ENCODE measurements at places on chromosomes 12 and 14.

- DNase-seq = no peak
Measured at GRCh38 chr12:86261142-86261541, 5.0 kb upstream of the MGAT4C start.

DNA sequence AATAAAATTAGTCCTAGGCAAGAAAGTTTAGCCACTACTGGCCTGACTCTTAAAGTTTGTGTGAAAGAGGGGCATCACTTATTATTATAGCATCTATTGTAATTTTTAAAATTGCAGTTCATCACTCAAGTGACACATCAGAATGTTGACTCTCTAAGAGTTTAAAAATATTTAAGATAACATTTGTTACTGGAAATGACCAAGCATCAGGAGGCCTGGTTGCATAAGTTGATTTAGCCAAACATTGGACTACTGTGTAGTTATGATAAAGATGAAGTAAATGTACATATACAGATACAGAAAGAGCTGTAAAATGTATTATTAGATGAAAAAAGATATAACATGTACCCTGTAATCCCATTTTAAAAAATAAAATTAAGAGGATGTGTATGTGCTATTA lies 47.5 kb downstream of the SCFD1 start:
- DNase-seq = no peak

DNA sequence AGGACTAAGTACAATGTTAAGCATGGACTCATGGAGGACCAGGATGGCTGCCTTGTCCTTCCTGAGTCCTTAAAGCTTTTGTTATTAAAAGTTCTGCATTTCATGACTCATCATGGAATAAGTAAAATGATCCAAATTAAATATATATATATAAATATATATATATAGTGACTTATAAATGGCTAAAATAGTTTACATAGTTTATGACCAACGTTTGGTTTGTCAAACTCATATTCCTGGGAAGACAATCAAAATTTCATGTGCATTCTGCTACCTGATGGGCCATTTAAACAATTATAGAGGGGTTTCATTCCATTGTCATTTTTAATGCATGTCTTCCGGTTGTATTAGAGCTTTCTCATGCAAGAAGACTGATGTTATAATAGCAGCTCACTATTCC lies 1190.7 kb downstream of the FSCB start:
- no peak for DNase-seq

DNA sequence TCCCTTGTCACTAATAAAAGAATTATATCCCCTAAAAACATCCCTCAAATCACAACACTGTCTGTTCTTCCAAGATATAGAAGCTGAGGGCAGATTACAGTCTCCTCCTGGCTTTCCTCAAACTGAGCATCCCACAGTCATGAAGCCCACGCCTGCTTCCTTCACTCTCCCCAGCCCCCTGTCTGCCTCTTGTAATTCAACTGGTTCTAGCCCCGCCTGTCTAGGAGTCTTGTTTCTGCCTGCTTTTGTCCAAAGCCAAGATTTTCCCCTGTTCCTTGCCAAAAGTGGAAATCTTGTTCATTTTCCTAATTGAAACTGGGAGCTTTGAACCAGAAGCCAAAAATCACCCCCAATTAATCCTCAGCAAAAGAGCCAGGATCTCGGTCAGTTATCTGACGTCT lies 35.9 kb upstream of the PWP1 start:
- DNase-seq = no peak

DNA sequence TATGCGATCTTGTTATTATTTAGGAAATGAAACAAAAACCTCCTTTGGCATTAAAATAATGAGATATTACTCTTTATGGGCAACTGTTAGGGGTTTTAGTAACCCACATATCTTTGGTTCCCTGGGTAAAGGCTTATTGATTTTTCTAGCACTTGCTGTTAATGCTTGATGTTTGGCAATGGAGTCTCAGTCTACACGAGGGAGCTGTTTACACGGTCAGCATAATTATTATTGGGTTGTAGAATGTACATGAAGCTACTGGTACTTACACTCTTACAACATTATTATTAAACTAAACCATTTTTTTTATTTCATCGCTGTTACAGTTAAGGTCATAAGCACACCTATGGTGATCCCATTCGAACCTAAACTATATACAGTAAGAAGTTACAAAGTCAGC lies 12.1 kb downstream of the RPS29 start:
- no peak for DNase-seq

GRCh38 chr14:55593698-55594097 lies 13.7 kb downstream of the KTN1 start:
- no peak for DNase-seq
